ENCODE measurements at places on chromosomes 3 and 15.
A peak's percentile ranks its signal among the peaks of the same experiment; 100 is the strongest.

GRCh38 chr15:63476229-63476632 is 28.2 kb upstream of the USP3 start:
- DNase-seq = no peak

GRCh38 chr3:181757694-181758306 is 46.1 kb downstream of the SOX2 start:
- peak; percentile 12 for DNase-seq

GRCh38 chr15:96042734-96043224 is 287.7 kb upstream of the NR2F2 start:
- DNase-seq = no peak

GRCh38 chr15:88627463-88627862 is 6.3 kb downstream of the AEN start:
- no peak for DNase-seq

- no peak for DNase-seq
These were observed 232.0 kb downstream of the KCNMB2 start for GRCh38 chr3:178768072-178768864.
